ENCODE measurements at places on chromosomes 16 and 17.
A peak's percentile ranks its signal among the peaks of the same experiment; 100 is the strongest.

DNA sequence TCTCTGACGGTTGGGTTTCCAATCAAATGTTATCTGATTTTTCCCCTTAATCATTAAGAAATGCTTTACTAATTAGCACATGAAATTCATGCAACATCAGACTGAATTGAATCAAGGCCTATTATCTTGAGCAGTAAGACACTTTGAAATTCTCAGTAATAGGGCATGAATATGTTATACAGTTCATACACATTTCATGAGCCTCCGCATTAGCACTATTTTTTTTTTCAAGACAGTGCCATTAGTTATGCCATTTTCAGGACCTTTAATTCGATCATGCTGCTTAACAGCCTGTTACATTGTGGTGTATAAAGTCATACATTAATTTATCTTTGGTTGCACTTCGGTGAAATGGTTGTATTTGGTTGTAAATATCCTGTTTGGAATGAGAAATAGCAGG lies 862.6 kb upstream of the GOT2 start:
- DNase-seq: no peak

DNA sequence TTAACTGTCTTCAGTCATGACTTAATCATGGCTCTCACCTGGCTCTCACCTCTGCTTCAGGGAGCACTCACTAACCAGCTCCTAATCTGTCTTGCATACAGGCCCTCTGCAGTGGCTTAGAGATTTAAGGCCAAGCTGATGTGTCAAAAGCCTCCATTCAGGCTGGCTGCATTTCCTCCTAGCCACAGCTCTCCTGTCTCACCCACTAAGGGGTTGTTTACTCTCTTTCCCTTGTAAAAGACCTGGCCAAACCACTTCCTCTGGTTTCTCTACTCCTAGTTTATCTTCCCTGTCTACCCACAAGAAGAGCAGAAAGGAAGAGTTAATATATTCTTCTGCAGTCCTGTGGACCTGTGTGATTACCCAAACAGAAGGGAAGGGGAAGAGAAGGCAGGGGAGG lies 9.3 kb upstream of the ASIC2 start:
- DNase-seq: no peak

- DNase-seq: no peak
Observed at GRCh38 chr16:84604477-84605013, 13.3 kb downstream of the COTL1 start.

DNA sequence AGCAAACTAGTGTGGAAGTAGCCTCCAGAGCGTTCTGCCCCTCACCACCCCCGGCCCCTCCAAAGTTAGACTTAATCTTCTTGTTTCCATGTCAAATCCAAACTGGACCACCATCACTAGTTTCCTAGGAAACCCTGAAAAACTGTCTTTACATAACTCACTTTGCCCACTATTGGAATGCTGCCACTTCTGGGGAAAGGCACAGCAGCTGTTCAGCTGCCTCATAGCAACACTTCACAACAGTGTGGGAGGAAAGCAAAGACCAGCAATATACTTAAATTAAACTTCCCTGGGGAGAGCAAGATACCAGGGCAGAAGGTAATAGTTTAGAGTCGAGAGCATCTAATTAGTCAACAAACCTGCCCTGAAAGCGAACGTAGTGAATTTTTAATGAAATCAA lies 452.2 kb downstream of the KCNJ2 start:
- DNase-seq: no peak

GRCh38 chr17:229709-230394 lies 48.4 kb upstream of the DOC2B start:
- DNase-seq: no peak

- DNase-seq: no peak
Observed at GRCh38 chr17:49913226-49914095, 55.5 kb upstream of the DLX4 start.

DNA sequence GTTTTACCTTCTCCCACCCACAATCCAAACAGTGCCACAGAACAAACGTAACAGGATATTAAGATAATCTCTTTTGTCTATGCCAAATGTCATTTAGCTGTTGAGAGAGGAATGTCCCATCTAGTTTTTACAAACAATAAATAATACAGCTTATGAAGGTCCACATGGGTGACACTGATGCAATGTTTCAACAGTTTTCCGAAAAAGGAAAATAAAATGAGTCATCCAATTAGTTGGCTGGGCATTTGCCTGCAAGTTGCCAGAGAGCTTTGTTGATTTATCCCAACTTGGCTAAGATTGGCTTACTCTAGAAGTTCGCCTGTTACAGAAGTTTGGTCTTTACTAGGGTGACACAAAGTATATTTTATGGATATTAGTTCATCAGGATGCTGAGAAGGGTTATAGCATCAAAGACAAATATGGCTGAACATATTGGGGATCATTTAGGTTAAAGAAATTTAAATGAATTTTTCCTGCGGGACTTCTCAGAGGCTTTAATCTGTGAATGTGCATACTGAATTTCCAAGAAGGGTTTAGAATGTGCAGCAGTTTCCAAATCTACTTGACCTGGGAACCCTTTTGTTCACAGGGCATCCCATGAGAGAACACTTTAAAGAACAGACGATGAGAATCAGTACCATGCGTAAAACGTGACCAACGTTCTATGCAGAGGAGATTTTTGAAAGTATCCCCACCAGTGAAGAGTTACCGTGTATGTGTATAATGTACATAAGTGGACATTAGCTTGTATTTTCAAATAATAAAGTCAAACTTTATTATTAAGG lies 73.1 kb downstream of the CDH13 start:
- no peak for DNase-seq

GRCh38 chr16:20906341-20907255 lies 6.0 kb downstream of the LYRM1 start:
- no peak for DNase-seq

GRCh38 chr16:56769677-56770076 lies 39.7 kb downstream of the NUP93 start:
- no peak for DNase-seq

DNA sequence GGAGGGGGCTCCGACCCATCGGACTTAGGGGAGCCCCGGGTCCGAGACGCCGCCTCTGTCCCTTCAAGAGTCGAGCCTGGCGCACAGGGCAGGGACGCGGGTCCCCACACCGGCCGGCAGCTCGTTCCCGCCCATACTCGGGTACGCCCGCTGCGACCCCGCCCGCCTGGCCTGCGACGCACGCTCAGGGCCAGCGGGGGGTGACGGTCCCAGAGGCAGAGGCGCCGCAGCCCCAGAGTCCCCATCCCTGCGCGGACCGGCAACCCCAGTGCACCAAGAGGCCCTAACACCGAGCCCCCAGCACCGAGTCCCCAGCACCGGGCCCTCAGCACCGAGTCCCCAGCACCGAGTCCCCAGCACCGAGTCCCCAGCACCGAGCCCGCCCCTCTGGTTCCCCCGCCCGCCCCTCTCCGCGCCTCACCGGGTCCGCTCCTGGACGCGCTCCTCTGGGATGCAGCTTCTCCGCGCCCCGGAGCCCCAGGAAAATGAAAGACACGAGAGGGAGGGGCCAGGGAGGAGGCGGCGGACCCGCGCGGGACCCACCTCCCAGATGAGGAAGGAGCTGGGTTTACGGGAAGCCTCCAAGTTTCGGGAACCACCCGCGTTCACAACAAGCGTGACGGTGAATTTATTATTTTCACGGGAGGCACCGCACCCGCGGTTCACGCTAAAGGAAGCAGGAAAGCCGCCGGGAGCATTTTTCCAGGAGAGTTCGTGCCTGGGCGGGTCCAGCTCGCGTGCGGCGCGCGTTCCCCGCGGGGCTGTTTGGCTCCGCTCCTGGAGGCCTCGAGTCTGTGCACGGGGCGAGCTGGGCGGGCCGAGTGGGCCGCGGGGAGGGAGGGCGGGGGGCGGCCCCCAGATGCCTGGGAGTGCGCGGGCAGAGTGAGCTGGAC lies at the start of gene SECTM1:
Gene SECTM1, minus strand, starts transcription at position 488 of the 893 bp plus-strand sequence. CDS start 6,526 bp downstream, outside the sequence.
- DNase-seq: no peak

DNA sequence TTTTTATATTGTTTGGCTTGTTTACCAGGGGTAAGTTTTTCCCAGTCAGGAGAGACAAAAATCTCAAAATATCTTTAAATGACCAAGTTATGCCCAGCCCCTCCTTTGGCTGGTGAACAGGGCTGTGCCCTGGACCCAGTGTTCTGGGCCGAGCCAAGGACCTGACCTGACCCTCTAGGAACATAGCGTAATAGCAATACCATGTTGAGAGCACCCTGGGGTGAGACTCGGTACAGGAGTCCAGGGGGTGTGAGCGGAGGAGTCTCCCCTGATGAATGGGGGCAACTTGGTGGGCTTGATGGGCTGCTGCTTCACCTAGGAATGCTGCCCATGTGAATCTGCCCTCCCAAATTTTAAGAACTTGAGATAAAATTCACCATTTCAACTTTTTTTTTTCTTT lies 47.4 kb downstream of the B9D1 start:
- no peak for DNase-seq

DNA sequence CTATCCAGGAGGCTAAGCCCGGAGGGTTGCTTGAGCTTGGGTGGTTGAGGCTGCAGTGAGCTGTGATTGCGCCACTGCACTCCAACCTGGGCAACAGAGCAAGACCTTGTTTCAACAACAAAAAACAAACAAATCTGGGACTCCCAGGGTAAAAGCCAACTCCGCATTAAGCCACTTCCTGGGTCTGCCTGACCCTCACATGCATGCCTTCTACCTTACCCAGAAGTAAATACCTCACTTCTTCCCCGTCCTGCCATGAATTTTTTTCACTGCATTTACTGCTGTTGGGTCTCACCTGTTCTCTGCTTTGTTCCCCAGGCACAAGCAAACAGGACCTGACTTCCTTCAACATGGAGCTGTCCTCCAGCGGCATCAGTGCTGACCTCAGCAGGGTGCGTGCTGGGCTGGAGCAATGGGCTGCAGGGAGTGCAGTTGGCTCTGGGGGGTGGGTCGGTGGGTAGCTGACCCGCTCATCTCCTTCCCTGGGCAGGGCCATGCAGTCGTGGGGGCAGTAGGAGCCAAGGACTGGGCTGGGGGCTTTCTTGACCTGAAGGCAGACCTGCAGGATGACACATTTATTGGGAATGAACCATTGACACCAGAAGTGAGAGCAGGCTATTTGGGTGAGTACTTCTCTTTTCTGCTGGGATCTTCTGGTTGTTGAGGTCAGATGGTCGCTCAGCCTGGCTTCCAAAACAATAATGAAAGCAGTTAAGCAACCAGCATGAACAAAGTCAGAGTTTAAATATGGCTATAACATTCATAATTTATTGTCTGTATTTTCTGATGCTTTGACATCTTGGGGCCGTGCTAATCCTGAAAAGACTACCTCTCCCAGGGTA lies 16.4 kb downstream of the ITGAL start:
- DNase-seq: no peak

- peak; percentile 40 for DNase-seq
Observed at GRCh38 chr17:76382803-76383545, 1.4 kb upstream of the SPHK1 start.

- no peak for DNase-seq
Observed at GRCh38 chr16:78639775-78640174, 540.3 kb downstream of the WWOX start.

DNA sequence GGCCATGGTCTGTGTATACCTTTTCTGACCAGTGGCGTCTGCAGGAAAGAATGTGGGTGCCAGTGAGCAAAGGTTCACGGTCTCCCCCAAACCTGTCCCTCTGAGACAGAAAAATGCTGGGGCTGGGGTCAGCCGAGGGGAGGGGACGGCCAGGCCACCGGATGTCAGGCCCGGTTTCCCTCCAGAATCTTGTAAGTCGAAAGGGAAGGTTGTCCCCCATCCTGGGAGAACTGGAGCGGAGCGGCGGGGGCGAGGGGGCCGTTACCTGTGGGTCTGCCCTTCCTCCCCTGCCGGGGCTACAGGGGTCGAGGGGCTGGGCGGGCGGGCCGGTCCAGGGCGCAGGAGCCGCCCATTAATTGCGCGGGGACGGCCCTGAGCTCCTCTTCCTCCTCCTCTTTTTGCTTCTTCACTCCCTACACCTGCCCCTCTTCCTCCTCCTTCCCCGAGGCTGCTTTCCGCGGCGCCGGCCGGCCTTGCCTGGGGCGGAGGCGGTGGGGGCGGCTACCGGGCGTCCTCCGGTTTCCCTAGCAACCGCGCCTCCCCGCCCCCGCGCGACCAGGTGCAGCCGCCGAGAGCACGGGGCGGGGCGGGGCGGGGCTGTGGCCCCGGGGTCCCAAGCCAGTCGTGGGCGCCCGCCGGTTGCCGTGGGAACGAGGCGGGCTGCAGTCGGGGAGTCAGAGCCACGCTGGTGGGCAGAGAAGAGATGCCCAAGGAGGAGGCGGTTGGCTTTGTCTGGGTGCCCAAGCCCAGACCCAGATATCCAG lies at the start of gene MARCHF10:
Gene MARCHF10, minus strand, starts transcription at position 503 of the 764 bp plus-strand sequence. CDS start 6,579 bp downstream, outside the sequence.
- peak; percentile 17 for DNase-seq
